ENCODE measurements at places on chromosomes 5 and 9.
A peak's percentile ranks its signal among the peaks of the same experiment; 100 is the strongest.

GRCh38 chr5:176851871-176852658 lies 41.7 kb downstream of the UNC5A start:
- no peak for DNase-seq

- DNase-seq, result no peak
These were observed 222.4 kb upstream of the PANK3 start for GRCh38 chr5:168801567-168801966.

DNA sequence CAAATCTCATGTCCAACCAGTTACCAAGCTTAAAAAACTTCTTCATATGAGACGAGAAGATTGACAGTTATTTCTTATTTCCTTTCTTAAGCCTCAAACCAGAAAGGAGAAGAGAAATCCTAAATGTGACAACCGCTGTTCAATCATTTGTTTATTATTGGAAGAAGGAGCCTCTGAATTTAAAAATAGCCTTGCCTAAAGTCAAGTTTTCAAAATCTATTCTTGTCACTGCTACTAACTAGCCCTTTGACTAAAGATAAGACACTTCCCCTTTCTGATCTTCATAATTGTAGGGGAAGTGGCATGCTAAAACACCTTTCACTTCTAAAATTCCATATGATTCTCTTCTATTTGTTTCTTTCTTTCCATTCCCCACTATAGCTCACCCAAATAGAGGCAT lies 106.2 kb upstream of the EMB start:
- DNase-seq, result no peak

GRCh38 chr9:16868701-16869100 lies 1.8 kb downstream of the BNC2 start:
- DNase-seq, result no peak

- no peak for DNase-seq
These were observed 3.0 kb upstream of the ERGIC1 start for GRCh38 chr5:172830876-172831662.

- DNase-seq, result no peak
These were observed 128.4 kb downstream of the TTC39B start for GRCh38 chr9:15178631-15179030.

DNA sequence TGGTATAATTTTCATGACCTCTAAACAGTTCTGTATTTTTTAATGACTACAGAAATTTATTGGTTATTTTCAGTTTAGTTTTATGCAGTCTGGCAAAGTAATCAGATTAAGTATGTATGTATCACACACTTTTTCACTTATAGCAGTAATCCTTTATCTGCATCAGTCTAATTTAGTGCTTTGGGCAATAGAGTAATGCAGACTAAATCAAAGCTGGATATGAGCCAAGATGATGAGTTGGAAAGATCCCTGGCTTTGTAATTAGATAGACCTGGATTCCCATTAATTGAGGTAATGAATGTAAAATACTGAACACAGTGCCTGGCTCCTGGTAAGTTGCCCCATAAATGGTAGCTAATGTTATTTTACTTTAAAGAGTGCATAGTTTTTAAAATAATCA lies 215.4 kb upstream of the TLX3 start:
- DNase-seq, result no peak

DNA sequence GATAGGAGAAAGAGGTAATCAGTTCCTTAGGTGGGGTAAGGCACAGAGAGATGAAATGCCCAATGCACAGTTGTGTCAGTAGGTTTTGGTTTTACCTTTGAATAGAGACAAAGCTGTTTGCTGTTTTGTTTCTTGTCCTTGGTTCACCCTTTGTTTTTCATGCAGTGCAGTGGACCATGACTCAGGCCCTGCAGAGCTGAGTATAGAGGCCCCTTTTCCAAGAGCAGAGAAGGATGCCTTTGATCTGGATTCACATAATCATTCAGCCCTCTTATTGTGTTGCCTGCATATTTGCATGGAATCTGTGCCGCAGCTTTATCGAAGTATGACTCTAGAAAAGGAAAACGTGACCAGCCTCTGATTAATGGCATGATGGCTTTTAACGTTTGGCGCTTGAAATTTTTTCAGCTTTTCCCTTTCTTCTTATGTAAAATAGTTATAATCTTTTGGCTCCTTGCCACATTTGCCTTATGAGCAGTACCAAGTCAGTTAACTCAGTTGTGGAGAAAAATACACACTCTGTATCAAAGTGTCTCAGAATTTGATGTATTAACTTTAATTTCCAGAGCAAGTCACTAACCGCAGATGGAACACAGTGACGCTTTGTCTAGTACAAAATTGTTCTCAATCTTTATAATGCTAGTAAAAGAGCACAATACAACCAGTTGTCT lies 197.6 kb downstream of the KDM4C start:
- DNase-seq, result peak; percentile 41

- peak; percentile 79 for DNase-seq
These were observed 134.5 kb upstream of the SEMA6A start for GRCh38 chr5:116709082-116709481.

- peak; percentile 27 for DNase-seq
These were observed 40.3 kb upstream of the LRRC70 start for GRCh38 chr5:62538017-62538942.

DNA sequence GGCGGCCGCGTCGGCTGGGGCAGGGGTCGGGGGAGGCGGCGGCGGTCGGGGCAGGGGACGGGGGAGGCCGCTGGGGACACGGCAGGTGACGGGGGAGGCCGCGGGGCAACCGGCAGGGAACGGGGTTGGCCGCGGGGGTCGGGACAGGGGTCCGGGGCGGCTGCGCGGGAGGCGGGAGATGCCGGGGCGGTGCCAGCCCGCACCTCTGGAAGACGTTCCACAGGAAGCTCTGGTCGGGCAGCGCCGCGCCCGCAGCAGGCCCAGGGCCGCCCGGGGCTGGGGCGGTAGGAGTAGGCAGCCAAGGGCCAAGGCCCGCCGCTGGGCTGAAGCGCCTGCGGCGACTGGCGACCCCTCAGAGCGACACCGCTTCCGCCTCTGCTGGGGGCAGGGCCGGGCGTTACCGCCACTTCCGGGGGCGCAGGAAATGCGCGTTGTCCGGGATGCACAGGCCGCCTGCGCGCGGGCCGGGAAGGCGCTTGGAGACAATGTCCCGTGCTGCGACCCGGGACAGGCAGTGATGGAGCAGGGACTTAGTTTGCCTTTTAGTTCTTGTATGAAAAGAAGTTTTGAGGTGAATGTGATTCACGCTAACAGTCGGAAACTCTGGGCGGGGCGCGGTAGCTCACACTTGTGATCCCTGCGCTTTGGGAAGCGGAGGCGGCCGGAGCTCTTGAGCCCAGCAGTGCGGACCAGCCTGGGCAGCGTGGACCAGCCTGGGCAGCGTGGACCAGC lies 110.0 kb upstream of the LPCAT1 start:
- peak; percentile 91 for DNase-seq

DNA sequence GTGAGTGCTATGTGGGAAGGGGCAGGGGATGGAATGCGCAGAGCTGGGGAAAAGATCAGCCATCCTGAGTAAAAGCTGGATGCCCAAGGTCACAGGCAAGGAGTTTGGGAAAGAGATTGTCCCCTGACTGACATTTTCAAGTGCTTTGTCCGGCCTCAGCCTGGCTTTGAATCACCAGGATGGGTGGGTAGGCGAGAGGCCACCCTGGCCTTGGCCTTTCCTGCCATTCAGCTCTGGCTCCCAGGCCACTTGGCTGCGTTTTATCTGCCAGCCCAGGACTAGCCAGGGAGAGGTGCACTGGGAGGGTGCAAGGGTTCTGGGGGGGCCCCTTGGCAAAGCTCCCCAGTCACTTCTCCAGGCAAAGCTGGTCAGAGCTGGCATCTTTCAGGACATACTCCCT lies 37.4 kb upstream of the SYNPO start:
- no peak for DNase-seq

GRCh38 chr9:124840300-124840833 lies 12.9 kb upstream of the WDR38 start:
- DNase-seq, result no peak

DNA sequence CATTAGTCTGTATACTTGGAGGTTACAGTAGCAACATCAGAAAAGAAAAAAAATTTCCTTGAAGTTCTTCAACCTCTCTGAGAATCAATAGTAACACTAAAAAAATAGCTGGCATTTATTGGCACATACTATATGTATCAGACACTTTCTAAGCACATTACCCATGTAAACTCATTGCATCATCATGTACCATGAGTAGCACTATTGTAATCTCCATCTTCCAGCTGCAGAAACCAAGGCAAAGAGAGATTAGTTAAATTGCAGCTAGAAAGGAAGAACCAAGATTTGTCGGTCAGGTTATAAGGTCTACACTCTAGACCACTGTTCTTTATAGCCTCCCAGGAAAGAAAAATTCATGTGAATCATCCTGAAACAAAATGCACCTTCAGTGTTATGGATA lies 31.4 kb upstream of the RAB3C start:
- DNase-seq, result no peak

GRCh38 chr9:76090330-76090729 lies 199.9 kb downstream of the PCSK5 start:
- DNase-seq, result no peak

DNA sequence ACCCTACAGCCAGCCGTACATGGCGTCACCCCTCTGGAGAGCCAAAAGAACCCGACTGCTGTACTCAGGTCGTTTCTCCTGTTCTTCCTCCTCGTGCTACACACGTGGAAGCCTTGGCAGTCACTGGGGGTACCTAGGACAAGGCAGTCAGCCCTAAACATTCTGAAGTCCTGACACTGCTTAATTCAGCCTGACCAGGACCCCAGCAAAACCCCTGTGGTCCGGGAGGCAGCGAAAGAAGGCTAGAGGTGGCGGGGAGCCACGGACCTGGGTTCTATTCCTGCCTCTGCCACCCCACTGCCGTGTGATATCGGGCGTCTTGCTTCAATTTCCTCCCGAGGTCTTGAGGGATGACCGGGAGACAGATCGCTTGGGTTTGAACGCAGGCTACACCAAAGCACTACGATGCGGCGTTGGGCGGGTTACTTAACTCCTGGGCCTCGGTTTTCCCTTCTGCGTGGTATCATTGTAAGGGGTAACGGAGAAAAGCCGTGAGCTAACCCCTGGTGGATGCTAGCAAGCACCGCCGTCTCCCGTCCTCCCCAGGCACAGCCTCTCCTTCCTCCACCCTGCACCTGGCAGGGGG lies 429 bp upstream of the ARL10 start:
- no peak for DNase-seq

DNA sequence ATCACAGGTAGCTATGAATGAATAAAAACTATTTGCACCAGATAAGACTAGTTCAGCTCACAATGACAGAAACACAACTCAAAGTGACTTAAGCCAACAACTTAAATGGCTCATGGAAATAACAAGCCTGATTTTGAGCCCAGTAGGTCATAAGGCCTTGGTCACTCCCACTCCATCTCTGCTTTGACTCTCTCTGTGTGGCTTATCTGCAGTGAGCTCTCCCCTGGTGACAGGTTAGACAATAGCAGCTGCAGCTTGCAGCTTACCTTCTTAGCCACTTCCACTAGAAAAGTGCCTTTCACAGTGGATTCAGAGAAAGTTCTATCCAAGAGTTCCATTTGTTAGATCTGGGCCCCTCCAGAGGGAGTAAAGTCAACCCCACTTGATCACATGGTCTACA lies 315.7 kb downstream of the RAB3C start:
- no peak for DNase-seq

DNA sequence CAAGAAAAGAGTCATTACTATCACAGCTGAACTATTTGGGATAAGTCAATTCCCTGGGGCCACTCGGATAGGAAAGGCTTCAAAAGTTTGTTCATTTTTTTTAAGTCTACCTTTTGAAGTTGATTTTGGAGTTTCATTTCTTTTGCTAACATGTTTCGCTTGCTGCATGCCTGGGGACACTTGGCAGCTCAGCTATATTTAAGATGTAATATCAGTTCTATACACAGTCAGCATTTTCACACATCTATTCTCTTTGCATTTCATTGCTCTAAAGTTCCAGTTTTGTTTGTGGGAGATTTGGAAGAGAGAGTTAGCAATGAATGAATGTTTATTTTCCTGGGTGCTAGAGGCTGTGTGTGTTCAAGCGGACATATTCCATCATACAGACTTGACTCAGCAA lies 445.2 kb upstream of the GRAMD2B start:
- DNase-seq, result no peak

DNA sequence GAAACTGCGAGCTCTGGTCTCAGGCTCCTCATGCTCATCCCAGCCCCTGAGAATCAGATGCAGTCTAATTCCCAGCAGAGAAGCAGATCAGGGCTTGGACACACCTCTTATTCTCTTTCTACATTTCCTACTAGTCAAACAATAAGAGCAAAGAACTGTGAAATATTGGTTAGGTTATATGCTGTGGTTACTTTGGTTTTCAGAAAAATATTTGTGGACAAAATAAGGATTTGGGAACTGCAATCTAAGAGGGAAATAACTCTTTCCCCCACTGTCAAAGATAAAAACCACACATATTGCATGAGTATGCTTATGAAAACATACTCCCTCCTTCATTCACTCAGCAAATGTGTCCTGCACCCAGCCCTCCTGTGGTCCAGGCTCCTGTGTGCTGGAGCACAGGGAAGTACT lies 164.5 kb upstream of the S1PR3 start:
- DNase-seq, result no peak

DNA sequence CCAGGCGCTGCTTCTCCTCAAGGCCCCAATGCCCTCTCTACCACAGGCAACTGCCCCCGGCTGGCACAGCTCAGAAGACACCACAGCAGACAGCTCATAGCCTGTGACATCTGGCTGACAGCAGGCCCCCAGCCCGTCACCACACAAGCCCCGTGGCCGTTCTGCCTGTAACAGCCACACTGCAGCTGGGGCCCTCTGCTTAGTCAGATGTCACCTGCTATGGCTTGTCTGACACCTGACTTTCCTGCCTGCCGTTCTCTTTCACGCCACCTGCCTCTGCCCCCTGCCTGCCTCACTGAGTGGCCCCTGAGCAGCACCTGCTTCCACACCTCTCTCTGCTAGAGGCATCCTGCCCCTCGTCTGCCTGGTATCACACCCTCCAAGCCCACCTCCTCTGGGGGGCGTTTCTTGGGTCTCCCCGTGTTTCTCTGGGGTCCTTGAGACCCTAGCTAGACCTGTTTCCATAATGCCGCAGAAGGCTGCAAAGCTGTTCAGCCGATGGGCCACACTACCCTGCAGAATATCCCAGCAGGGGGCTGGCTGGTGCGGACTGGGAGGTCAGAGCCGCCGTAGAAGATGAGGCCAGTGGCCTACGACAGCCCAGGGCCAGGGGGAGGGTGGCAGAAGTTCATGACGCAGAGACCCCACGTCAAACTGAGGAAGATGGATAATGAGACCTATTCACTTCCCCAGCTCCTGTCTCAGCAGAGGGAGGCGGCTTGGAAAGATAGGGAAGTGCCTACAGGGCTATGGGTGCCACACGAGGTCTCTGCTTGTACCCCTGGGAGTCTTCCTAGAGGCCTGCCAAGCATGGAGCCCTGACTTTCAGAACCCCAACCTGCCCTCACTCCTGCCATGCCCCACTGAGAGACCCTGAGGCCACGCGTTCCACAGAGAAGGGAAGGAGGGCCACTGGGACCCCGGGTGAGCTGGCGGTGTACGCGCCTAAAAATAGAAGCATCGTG lies 95.1 kb downstream of the ZNF354C start:
- DNase-seq, result no peak

GRCh38 chr5:158177146-158177545 lies 318.2 kb upstream of the CLINT1 start:
- DNase-seq, result no peak

DNA sequence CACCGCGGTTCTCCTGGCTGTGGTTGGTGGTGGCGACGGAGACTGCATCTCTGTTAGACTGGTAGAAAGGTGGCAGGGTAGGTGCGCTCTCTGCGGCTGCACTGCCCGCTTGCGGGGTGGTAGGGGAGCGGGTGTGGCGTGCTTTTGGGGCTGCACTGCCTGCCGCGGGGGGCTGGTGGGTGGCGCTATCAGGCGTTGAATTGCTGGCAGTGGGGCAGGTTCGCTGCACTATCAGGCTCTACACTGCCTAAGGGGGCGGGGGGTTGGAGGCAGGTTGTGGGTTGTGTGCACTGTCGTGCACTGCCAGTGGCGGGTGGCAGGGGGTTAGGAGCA lies 21.0 kb upstream of the TRIM52 start:
- DNase-seq, result no peak

- no peak for DNase-seq
These were observed 91.8 kb upstream of the DPYSL3 start for GRCh38 chr5:147601652-147602051.
